G401 (cell line): ENCODE measurements at places on chromosomes 3 and 15. TPM values are rescaled to one million over a fixed set of nuclear protein-coding genes. Genes with fewer than 3 reads are reported as not detected.
A peak's percentile ranks its signal among the peaks of the same experiment; 100 is the strongest.

DNA sequence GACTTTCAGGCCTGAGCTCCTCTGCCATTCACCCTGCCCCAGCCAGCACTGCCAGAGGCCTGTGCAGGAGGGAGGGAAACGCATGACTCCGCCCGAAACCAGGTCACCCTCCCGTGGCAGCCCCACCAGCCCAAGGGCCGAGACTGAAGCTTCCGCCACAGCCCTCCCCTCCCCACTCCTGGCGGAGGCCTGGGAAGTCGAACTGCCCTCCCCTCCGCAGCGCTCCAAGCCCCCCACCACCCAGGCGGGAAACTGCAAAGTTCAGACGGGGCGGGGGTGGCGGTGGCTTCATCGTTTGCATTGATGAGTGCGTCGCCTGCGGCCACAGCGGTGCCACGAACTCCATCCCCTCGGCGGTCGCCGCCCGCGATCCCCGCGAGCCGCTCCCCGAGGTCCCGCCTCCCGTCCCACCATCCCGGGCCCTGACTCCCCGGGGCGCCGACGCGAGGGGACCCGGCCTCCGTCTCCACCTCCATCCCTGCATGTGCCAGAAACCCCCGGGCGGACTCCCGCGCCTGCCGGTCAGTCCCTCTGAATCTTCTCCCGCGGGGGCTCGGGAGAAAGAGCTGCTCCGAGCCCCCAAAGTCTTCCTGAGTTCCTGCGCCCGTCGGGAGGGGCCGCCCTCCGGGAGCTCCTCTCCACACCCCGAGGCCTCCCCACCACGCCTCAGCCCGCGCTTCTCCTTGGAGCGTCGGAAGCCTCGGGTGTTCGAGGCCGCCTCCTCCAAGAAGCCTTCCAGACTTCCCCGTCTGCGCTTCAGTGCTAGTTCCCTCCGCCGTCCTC, 698 bp downstream of the MELTF start:
- DNase-seq, result no peak

GRCh38 chr3:149333176-149333859, at the start of gene TM4SF18:
Gene TM4SF18, minus strand, starts transcription at chr3:149333636. Its CDS starts 254 bp downstream, at chr3:149333382.
- peak; percentile 64 for DNase-seq

The TRAIP gene
- 7.2 and 20.4 TPM in 2 replicates for total RNA-seq

The TNFSF10 gene
- total RNA-seq, result not detected in 2 replicates

GRCh38 chr3:49813497-49814174, at the start of gene UBA7:
Gene UBA7, minus strand, starts transcription at chr3:49813953. Its CDS starts 166 bp downstream, at chr3:49813787.
- DNase-seq, result peak; percentile 7

GRCh38 chr3:99108508-99108907, 207.0 kb upstream of the DCBLD2 start:
- DNase-seq, result no peak

- DNase-seq, result no peak
Observed at GRCh38 chr15:99842071-99842470, 108.8 kb upstream of the LYSMD4 start.

DNA sequence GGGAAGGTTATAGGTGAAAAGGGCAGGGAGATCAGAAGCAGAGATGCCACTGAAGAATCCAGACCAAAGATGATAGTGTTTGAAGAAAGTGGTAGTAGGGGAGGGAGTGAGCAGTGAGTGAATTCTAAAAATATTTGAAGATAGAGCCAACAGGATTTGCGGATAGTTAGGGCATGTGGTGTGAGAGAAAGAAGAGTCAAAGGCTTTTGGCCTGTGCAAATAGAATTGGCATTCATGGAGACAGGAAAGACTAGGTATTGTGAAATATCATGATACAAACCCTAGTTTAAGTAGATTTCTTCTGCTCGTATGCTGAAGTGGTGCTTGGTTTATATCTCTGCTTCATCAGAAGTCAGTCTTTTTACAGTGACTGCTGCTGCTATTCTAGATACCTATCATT, 224.2 kb upstream of the CFAP20DC start:
- DNase-seq, result no peak

DNA sequence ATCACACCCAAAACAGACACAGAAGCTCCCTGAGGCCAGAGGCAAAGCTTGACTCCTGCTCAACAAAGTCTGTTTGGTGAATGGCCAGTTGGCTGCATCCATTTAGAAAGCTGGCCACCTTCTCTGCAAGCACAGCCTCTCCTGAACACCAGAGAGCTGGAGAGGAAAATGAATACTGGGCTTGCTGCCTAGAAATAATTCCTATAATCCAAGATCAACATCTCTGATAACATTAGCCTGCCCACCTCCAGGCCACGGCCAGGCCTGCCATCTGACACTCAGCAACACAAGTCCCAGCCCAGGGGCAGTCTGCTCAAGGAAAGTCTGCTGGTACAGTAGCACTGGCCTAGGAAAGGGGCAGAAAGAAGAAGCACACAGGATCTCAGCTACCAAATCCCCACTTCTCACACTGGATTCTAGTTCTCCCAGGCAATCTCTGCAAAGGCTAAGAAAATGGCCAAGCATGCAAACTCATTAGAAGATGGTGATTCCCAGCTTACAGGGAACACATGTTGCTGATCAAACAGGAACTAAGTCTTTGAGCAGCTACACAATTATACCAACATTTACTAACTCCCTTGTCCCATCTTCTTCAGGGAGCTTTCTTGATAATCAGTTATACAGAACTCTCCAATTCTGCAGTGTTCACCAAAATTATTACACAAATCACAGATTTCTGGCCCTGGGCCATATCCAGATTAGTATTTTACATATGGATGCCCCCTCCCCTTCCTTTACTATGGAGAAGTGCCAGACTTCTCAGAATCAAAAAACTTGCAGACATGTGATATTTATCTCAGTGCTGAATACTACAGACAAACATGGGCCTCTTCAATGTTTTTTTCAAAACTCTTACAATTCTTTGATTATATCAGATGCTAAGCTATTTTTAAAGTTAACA, 9.9 kb downstream of the TBC1D2B start:
- no peak for DNase-seq
